ENCODE measurements at places on chromosomes 2 and 18. TPM values are rescaled to one million over a fixed set of nuclear protein-coding genes. Genes with fewer than 3 reads are reported as not detected.

DNA sequence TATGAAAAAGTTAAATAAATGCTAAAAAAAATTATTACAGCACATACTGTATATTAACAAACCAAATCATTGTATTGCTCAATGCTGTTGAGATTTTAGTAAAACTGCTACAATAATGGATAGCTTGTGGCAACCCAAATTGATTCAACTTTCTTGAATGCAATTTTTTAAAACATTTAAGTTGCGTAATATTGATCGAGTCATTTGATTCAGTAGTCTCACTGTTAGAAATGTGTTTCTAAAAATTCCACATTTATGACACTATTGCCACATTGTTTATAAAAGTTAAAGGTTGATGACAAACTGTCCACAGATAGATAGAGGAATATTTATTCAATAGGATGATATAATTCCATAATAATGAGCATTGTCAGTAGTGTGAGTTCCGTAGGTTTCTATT lies 640.7 kb upstream of the CRIM1 start:
- DNase-seq: no peak

KLHL29 gene
- total RNA-seq: 1.0 TPM

DNA sequence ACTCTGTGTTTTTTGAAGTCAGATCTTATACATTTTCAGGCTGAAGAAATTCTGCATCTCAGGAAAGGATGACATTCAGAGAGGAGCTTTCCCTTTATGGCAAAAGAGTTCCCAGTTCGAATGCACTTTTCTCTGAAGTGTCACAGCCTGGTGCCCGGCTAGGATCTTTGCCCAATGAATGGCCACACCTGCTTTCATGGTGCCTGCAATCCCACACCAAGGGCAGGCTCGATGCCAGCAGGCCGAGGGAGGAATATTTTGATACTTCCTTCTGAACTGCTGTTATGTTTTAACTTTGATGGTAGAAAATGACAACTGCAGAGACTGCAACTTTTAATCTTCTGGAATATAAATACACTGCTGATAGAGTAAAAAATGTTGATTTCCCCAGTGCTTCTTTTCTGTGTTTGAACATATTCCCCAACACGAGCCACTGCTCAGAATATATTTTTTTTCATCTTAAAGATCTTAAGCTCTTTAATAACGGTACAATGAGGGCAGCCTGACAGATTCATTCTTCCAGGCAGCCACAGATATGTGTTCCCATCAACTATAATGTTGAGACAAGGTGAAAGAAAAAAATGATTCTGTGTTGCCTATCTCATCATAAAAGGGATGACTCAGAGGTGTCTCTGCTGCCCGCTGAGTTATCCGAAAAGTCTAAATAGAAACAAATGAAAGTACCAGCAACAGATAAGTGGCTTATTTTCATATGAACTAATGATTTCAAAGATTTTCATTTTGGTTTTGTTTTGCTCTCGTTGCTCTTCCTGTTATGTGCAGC lies 848.5 kb downstream of the DCDC2C start:
- no peak for DNase-seq

GRCh38 chr2:59025157-59025757 lies 784.1 kb upstream of the FANCL start:
- peak; percentile 27 for DNase-seq

ERFE gene
- not detected for total RNA-seq

- DNase-seq: no peak
Measured at GRCh38 chr2:36165132-36165531, 190.4 kb upstream of the CRIM1 start.

DNA sequence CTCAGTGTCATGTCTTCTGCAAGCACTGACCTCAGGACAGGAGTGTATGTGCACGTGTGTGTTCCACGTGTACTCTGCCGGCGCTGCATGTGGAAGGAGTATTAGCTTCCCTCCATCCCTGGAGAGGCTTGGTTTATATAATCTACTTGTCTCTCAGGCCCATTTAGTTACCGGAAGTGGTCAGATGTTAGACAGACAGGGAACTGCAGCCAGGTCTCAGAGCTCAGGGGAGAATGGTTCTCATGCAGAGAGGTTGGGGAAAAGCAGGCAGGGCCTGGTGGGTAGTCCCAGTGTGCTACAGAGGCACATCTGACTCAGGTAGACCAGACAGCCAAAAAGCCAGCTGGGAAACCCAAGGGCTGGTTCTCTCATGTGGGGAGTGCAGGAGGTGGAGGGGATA lies 167.9 kb downstream of the CTIF start:
- DNase-seq: no peak
